ENCODE measurements at places on chromosomes 5 and 9.

GRCh38 chr5:112693301-112693700, 44.4 kb upstream of the APC start:
- no peak for DNase-seq

DNA sequence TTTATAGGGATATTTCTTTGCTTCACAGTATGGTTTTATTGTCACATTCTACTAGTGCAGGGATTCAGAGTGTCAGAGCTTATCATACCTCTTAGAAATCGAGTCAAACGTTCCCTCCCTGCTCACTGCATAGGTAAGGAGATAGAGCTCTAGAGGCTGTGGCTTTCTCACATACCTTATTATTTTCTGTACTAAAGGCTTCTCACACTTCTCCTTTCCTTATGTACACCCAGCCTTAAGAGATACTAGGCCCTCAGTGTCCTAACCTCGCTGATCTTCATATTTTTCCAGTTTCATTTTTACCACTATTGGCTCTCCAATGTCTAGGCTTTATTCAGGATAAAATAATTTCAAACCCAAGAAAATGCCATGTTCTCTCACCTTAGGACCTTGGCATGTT, 297.3 kb upstream of the RIOK2 start:
- DNase-seq = no peak

DNA sequence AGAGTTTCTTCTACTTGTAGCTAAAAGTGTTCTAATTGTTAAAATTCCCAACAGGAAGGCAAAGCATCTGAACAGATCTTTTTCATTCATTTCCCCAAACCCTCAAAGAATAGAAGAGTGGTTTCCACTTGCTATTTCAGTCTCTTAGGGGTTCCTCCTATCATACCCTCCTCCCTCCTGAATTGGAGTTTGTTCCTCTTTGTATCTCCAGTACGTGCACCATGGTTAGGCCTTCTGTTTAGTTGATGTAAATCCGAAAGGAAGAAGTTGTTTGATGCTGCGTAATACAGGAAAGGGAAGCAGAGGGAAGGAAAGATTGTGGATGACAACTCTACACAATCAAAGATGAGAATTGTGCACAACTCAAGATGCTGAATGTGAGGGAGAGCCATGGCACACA, 303.6 kb downstream of the PIK3R1 start:
- DNase-seq = no peak

DNA sequence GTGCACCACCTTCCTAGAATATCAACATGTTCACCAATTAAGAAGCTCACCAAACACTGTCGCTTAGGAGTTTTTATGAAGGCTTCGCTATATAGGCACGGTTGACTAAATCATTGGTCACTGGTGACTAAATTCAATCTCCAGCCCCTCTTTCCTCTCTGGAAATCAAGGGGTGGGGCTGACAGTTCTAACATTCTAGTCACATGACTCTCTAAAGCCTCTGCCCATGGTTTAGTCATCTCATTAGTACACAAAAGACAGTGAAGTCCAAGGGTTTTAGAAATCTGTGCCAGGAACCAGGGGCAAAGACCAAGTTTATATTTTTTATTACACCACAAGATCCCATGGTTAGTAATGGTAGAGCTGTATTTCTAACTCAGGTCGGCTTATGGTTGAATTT, 243.2 kb downstream of the ELAVL2 start:
- DNase-seq = no peak
